GM23248 (cell line): ENCODE measurements at places on chromosomes 16 and 17.
A peak's percentile ranks its signal among the peaks of the same experiment; 100 is the strongest.

DNA sequence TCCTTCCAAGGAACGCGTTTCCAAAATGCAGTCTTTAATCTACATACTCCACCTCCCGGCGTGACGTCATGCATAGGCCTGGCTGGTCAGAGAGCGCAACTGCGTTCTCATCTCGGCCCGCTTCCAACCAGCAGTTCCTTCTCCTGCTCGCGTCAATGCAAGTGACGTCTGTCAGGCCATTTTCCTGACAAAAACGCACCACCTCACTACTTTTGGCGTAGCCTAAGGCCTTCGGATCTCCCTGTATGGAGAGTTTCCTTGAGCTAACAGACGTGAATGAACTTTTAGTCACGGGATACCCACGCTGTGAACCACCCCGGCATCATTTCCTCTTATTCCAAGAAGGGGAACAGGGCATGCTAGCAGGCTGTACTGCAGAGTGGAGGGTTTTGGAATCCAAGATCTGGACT lies 25.0 kb downstream of the TEX14 start:
- DNase-seq = no peak

DNA sequence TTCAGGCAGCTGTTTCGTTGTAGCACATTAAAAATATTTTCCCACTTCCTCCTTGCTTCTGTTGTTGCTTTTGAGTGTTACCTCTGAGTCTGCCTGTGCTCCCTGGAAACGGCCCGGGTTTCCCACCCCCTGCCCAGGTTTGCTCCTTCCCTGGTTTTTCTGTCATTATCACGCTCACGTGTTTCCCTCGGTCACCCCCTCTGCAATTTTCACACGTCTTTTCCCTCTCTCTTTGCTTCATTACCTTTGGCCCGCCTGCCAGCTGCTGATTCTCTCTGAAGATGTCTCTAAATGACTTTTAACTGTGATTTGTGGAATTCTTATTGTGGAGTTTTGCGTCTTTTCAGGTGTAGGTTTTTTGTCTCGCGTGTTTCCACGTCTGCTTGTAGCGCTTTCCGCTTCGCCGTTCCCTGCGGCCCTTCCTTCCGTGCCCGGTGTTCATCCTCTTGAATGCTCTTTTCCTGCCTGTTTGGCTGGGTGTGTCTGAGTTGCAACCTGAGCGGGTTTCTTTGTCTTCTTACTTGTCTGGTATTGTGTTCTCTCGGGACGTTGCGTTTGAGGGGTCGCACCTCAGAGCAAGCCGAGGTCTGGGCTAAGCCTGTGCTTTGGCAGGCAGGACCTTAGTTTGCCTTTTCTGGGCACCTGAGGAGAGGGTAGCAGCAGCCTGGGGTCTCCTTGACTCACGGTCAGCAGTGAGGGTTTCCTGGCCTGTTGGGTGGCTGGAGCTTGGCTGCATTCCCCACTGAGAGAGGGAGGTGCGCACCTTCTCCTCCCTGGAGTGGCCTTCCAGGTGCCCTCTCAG lies 96.3 kb upstream of the ZNF750 start:
- no peak for DNase-seq

GRCh38 chr16:78639775-78640174 lies 540.3 kb downstream of the WWOX start:
- no peak for DNase-seq

DNA sequence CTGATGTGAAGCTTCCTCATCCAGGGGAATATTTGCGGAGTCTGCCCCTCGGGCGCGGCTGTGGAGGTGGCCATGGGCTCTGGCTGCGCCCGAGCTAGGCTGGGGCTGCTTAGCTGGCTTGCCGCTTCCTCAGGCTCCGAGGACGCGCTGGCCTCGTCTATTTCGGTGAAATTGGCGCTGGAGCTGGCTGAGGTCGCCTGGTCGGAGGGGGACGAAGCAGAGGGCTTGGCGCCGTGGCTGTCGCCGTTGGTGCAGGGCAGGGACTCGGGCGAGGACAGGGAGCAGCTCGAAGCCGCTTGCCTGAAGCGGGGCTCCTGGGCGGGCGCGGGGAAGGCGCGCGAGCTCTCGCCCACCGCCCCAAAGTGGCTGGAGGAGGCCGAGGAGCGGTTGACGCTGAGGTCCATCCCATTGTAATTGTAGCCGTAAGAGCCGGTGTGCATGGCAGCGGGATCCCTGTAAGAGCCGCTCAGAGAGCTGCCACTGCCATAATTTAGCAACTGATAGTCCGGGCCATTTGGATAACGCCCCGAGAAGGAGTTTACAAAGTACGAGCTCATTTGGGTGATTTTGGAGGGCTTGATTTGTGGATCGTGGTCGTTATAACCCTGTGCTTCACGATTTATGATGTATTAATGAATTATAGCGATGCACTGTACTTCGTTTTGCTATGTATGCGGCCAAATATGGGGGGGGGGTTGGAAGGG lies at the start of gene HOXB5:
HOXB5 (minus strand) TSS at position 654 of the 704 bp plus-strand sequence; CDS start at position 557, 97 bp downstream.
- peak; percentile 72 for DNase-seq
